ENCODE measurements at places on chromosomes 12 and 14.

GRCh38 chr14:99590746-99591555 lies 13.1 kb downstream of the CCDC85C start:
- no peak for DNase-seq

GRCh38 chr14:48792376-48793024 lies 793.7 kb downstream of the RPS29 start:
- DNase-seq: no peak

DNA sequence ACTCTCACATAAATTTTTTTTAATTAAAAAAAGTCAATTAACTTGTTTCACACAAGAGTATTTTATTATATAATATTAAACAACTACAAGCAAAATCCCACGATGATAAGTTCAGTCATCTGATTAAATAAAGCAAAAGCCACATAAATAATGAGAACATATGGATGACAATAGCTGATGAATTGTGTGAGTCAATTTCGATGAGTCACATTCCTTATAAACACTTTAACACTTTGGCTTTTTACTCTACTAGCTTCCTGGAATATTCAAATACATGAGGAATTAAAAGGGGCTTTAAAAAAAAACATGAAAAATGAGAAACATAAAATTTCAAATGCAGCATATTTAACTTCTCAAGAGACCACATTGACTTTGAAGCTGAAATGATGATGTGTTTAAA lies 95.3 kb downstream of the BCAT1 start:
- DNase-seq: no peak

- DNase-seq: no peak
These were observed 201.8 kb upstream of the RMST start for GRCh38 chr12:97260786-97261185.

DNA sequence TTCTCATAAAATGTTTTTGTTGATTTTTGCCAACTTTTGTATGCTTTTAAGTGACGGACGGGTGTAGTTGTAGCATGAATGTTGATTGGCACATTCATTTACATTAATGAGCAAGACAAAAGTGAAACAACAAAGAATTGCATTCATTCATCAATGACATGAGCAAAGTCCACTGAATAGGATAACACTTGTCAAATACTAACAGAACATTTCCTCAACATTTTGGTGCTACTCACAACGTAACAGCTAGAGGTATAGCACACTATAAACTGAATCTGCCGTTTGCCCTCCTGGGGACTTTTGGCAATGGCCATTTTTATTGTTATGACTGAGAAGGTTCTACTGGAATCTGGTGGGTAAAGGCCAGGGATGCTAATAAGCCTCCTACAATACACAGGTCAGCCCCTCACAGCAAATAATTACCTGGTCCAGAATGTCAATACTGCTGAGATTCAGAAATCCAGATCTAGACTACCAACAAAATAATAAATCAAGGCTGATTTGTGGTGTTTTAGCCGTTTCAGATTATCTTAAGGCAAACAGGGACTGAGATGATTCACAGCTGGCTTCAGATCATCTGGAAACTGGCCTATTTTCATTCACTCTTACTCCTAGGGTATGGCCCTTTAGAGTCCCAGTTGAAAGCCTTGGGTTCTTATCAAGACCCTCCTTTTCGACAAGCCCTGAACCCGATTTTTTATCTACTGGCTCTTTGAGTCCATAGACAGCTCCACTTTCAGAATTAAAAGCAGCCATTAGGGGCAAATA lies 22.5 kb upstream of the CDKN3 start:
- no peak for DNase-seq

DNA sequence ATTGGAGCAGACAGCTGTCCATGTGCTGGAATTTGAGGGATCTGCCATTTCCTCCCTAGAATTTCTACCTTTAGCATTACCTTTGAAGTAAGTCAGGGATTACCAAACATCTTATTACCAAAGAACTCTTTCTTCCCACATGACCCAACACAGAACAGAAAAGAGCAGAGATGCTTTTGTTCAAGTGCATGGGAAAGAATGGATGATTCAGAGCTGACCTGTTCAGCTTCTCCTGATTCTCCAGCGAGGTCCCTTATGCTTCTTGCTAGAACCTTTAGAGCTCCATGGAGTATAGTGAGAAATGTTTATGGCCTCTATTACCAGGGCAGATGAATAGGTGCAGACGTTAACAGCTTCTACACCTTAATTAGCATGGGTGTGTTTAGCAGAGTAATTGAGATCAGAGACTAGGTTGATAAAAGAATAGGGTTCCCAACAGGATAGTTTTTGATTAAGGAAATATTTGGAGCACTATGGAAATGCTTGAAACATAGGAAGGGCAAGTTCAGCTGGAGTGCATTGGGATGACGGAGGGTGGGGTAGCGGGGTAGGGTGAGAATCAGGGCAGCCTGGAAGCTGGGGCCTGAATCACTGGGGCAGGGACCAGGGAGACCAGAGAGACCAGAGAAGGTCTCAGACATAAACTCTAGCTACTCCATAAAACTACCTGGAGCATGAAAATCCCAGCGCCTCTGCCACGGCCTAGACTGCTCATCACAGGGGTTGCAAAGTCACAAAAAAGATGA lies 223.7 kb downstream of the CACNA1C start:
- no peak for DNase-seq

- DNase-seq: no peak
These were observed 9.6 kb downstream of the CRADD start for GRCh38 chr12:93686572-93687356.

DNA sequence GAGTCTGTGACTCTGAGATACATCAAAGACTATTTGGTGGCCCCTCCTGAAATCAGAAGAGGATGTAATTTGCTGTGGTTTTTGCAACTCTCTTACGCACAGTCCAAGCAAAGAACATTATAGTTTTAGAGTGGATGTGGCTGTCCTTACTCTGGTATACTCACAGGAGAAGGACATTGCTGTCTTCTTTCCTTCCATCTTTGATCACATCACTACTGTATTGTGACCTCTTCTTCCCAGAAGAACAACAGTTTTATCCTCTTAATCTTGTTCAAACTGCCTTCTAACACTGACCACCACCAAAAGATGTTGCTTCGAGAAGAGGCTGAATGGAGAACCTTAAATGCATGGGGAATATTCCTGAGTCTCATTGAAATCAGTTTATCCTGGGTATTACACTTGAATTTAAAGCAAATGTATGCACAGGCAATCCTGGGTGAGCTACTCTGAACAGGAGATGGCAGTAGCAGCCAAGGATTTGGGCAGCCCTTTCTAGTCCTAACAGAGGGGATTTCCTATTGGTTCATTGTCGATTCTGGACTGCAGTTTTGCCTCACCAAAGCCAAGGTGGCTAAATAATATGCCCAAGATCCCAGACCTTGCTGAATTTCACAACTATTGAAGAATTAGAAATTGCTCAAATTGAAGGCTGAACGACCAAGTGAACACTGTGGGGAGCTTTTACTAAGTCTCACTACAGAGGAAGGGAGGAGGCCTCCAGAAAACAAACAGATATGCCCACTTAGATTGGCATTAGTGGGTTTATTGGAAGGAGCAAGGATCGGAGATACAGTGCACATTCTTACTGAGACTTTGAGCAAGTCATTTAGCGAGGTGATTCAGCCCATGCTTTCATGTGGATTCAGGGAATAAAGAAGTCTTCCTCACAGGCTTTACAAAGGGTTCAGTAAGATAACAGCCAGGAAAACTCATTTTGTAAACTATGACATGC lies 282.8 kb downstream of the PAWR start:
- peak; percentile 4 for DNase-seq

GRCh38 chr14:53953002-53953827 lies 3.4 kb downstream of the BMP4 start:
- no peak for DNase-seq

DNA sequence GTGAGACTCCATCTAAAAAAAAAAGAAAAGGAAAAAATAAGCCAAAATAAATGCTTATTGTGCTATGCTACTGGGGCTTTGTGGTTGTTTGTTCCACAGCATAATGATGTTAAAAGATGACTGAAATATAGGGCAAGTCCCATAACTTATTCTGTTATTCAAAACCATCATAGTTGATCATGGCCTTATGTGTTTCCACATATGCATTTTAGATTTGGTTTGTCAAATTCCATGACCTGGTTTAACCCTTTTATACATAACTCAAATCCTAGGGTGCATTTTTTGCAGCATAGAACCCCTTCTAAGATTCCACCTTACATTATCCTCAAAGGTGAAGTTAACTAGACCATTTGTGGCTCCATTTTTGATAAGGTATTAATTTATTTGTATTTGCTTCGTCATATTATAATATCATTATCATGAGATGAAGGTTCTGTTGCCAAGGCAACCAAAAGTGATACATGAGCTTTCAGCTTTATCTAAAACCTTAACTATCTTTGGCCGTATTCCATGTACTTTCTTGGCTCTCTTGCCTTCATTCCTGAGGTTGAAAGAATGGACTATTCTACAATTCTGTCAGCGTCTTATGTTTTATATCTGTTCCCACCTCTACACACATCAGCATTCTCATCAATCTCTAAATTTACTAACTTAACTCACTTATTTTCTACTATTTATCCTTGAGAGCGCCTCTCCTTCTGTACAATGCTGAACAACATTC lies 138.7 kb upstream of the DYRK2 start:
- no peak for DNase-seq

DNA sequence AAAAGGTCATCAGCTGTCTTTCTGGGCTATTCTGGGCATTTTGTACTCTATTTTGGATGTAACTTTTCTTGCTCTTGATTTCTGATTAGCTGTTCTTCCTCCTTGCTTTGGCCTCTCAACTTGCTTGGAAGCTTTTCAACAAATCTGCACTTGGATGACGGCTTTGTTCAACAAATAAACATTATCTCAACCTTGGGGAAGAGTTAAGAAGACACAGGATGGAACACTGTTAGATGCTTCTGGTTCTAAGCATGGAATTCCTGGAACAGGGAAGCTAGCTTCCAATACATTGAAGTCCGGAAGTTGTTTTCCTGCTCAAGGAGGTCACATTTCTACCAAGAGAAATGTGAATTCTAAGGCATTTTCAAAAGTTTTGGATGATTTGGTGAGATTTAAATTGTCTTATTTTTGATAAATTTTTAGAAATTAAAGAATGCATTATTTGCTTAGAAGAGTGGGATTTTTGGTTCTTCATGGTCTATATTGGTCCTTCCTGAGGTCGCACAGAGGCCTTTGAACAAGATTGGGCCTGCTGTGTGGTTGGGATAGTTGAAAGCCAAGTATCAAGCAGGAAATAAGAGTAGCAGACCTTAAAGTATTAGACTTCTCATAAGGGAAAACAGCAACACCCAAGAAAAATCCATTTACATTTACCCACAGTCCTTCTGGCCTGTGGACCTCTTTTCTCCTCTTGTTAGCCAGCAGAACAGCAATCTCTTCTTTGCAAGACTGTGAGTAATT lies 59.2 kb downstream of the PPFIBP1 start:
- DNase-seq: no peak

GRCh38 chr12:82659343-82660207 lies 27.1 kb upstream of the TMTC2 start:
- no peak for DNase-seq

- no peak for DNase-seq
These were observed 57.4 kb downstream of the DGLUCY start for GRCh38 chr14:91171291-91171690.

DNA sequence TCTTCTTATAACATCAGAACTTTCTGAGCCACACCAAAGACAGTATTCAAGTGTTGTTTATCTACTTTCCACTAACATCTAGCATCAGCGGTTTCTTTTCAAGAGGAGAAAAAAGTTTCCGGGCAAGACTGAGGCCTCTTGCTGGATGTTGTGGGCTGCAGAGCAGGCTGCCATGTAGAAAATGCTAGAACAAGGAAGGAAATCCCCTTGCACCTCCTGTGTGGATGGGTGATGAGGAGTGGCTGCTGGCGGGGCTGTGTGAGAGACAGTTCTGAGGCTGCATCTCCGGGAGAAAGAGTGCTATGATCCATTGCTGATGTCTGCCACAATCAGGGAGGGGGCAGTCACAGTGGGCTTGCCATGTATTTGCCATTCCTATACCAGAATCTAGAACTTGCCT lies 37.8 kb upstream of the PPP1CC start:
- no peak for DNase-seq

DNA sequence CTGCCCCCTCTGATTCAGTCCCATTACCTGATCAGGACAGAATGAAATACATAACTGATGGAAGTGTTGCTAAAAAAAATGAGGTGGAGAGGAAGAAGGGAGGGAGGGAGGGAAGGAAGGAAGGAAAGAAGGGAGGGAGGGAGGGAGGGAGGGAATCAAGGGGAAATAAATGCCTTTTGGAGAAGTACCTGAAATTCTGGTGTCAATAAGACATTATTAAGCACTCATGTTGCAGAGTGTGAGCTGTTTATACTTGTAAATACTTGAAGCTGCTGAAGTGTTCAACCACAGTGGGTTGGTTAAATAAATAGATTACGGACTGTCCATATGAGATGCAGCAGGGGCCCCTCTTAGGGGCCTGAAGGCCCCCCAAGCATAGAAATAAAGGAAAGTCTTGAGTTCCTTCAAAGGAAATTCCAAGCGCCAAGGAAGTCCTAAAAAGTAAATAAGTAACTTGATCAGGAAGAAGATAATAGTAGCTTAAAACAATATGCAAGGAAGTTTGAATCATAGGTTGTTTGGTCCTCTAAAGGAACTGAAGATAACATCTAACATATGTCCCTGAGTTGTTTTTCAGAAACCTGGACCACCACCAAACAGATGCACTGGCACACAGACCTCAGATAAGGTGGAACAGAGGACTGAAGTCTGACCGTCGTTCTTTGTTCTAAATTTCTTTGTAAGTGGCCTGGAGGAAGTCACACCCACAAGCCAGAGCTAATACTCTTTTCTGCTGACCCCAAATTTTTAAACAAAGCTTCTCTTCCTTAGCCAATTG lies 110.8 kb downstream of the SEC23A start:
- DNase-seq: no peak

DNA sequence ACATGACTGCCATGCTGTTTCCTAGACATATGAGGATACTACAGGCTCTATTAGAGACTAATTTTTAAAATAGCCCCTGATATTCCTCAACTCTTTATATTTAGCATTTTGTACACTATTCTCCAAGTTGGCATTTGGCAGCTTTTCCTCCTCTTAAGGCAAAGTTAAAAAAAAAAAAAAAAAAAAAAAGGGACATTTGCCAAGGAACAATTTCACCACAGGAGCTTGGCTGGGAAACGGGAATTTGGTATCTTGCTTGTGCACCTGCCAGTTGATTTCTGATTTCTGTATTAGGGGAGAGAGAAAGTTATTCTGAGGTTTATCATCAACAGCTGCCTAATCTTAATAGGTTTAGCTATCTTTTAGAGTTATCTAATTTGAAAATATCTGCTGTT lies 87.2 kb downstream of the CAND1 start:
- DNase-seq: no peak

DNA sequence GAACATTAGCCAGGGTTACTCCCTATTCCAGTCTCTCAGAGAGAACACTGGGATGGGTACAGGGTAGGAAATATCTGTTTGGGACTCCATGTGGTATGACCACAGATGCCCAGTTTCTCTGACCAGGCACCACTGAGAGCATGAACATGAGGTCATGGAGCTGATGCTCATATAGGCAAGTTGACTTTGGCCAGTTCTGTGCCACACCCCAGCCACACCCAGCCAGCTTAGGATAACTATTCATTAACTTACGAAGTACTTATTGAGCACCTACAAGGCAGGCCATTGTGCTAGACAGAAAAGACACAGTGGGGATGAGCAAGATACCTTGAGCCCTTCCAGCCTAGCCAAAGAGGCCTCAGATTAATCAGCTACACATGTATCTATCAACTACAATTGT lies 262.5 kb downstream of the DPF3 start:
- DNase-seq: no peak

- DNase-seq: no peak
These were observed 44.0 kb downstream of the TFCP2 start for GRCh38 chr12:51128919-51129318.
